ENCODE measurements at places on chromosomes 6 and 20.
A peak's percentile ranks its signal among the peaks of the same experiment; 100 is the strongest.

DNA sequence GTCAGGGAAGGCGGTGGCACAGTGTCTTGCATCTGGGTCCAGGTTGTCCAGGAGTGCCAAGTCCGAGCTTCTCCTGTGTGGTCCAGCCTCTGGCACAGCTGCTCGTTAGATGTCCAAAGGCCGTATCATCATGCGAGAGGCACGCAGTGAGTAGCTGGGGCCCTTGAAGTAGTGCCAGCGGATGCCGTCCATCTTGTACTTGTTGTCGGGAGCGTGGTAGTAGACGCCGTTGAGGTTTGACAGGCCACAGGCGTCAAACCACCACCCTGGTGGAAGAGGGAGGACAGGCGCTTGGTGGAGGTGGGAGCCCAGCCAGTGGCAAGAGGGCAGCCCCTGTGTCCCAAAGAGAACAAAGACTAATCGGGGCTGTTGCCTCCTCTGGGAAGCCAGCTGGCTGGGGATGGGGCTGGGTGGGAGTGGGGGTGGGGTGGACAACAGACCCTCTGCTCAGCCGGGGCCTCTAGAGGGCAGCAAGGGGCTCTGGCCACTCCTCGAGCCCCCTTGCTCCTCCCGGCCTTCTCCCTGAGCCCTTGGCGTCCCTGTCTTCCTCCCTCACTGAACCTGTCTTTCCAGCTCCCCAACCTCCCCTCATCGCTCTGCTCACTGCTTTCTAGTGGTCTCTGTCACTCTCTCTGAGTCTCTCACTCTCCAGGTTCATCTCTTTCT, 39.5 kb downstream of the FAM110A start:
- no peak for DNase-seq

DNA sequence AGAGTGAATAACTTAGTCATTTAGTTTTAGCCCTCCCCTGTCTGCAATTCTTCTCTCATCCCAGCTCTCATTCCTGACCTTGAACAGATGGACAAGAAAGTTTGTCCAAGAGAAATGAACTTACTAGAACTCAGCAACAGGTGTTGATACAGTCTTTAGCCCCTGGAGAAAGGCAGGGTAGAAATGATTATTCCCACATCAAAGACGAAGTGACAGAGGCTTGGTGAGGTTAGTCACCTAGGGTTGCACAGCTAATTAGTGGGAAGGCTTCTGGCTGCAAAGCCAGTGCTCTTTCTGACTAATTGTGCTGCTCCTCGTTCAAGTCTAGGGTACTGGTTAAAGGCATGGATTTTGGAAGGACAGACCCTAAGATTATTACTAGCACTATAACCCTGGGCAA, 4.5 kb downstream of the ZDHHC14 start:
- no peak for DNase-seq

- no peak for DNase-seq
Measured at GRCh38 chr6:106163966-106164877, 78.1 kb downstream of the PRDM1 start.

DNA sequence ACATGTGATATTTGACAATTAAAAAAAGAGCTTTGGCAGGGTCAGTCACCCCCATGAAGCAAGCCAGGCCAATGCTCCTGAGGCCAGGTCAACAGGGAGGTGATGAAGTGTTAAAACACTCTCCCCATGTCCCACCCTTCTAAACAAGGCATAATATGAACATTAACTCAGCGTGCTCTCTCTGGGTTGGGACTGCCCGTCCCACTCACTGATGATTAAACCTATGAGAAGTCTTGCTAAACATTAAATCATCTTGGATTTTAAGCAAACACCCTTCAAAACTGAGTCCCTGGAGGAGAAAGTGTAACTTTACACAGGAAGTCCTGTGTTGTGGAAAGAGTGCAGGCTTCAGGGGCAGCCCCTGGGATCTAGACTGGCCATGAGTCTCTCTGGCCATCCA, 558.5 kb downstream of the CD83 start:
- no peak for DNase-seq

GRCh38 chr6:45791211-45792168, 224.2 kb downstream of the CLIC5 start:
- DNase-seq = peak; percentile 40

- DNase-seq = no peak
Measured at GRCh38 chr6:146345598-146345997, 198.0 kb upstream of the RAB32 start.

- no peak for DNase-seq
Measured at GRCh38 chr6:13287104-13287503, 41.2 kb downstream of the TBC1D7 start.

GRCh38 chr20:63368151-63368550, 7.0 kb upstream of the CHRNA4 start:
- DNase-seq = no peak

DNA sequence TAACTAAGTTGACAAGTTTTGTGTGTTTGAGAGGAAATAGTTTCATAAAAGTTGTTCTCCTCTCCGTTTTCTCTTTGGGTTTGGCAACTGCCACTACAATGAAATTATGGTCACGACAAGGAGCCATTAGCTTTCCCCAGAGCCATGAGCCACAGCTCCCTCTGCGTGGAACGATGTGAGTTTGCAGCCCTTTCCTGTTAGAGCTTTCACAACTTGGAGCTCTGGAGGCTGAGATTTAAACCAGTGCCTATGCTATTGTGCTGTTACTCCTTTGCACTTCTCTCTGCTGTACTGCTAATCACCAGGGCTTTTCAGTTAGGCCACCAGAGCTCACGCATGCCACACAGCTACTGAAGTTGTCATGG, 29.3 kb upstream of the TXNDC5 start:
- no peak for DNase-seq

DNA sequence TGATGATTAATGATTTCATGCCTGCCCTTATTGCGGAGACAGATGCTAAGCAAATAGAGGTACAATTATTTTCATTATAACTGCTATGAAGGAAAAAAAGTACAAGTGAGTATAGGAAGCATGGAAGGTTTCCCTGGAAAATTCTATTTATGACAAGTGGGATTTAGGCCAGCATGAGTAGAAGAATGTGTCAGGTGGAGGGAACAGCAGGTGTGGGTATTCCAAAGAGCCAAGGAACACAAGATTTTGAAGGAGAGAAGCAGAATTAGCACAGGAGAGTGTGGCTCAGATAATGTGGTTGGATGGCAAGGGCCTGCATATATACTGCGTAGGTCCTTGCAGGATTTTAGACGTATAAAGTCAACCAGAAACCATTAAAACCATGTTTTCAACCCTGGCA, 11.4 kb downstream of the PLCB1 start:
- no peak for DNase-seq

DNA sequence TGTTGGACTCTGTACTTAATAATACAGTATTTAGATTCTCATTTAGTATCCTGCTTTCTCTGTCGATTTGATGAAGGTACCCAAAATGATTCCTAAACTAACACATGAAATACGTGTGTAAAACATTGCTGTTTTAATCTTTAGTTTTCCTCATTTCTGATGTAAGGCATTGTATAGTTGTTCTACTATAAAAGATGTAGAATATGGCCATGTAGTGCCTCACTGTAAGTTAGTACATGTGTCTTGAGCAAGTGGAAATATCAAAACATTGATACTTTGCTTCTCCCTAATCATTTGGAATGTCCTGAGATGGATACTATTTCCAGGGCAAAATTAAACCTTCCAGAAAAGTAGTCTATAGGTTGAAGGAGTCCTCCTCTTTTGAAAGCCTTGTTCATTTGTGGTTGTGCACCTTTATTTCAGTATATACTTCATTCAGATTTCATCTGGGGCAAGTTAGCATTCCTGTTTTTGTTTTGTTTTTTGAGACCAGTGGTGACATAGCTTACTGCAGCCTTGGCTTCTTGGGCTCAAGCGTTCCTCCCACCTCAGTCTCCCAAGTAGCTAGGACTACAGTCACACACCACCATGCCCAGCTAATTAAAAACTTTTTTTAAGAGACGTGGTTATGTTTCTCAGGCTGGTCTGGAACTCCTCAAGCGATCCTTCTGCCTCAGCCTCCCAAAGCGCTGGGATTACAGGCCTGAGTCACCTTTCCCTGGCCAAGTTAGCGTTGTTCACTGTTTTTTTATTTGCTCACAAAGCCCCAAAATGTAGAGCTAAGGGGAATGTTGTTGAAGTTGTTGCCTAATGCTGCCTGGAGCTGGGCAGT, 11.6 kb downstream of the SRSF3 start:
- DNase-seq = no peak

- DNase-seq = no peak
Measured at GRCh38 chr6:2616811-2617210, 133.9 kb downstream of the MYLK4 start.

DNA sequence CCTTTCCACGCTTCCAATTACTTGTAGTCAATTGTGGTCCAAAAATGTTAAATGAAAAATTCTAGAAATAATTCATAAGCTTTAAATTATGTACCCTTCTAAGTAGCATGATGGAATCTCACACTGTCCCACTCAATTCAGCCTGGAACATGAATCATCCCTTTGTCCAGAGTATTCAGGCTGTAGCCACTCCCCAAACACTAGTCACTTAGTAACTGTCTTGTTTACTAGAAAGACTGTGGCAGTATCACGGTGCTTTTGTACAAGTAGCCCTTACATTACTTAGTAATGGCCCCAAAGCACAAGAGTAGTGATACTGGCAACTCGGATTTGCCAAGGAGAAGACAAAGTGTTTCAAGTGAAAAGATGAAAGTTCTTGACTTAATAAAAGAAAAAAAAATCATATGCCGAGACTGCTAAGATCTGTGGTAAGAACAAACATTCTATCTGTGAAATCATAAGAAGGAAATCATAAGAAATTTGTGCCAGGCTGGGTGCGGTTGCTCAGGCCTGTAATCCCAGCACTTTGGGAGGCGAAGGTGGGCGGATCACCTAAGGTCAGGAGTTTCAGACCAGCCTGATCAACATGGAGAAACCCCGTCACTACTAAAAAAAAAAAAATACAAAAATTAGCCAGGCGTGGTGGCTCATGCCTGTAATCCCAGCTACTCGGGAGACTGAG, 168.5 kb upstream of the SIM1 start:
- peak; percentile 31 for DNase-seq

- DNase-seq = no peak
Measured at GRCh38 chr6:3997177-3997770, 81.7 kb downstream of the FAM217A start.

DNA sequence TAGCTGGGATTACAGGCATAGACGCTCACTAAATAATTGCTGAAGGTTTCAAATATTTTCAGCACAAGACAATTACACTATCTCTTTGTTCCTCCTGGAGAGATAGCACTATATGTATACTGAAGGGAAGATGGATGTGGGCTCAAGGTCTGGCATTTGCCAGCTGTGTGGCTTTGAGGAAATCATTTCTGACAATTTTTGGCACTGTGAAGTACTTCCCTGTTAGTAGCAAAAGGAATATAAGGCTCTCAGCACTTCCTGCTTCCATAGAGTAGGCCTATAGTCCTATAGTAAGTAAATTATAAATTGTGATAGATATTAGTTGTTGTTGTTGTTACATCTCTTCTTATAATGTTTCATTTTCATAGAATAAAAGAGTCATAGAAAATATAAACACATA, 271.1 kb downstream of the SAMD5 start:
- no peak for DNase-seq

- DNase-seq = no peak
Measured at GRCh38 chr6:95143408-95144180, 433.7 kb upstream of the MANEA start.

- DNase-seq = no peak
Measured at GRCh38 chr20:571754-572441, 28.3 kb upstream of the CSNK2A1 start.

- DNase-seq = peak; percentile 43
Measured at GRCh38 chr6:52517502-52518278, 59.2 kb downstream of the TRAM2 start.

GRCh38 chr6:92024881-92025280, 1394.5 kb downstream of the EPHA7 start:
- no peak for DNase-seq

- no peak for DNase-seq
Measured at GRCh38 chr6:105740946-105741645, 338.2 kb upstream of the PREP start.

DNA sequence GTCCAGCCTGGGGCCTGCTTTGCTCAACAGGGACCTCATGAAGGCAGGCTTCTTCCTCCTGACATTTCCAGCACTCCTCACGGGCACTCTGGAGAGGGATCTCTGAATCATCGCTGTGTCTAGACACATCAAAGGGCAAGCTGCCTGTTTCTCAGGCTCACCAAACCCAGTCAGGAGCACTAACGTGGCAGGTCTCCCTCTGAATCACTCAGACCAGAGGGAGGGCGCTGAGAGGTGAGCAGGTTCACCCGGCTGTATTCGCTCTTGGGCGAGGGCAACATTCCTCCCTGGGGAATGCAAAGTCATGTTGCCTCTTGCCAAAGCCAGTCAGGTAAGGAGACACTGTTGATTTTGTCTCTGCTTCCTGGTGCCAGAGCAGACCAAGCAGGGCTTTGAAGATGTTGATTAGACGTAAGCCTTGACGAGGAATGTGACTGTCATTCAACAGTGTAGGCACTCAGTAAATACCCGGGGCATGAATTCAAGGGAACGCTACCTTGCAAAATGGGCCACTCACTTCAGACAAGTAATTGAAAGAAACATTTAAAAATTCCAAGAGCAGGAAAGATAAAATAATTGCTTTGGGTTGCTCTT, 50.1 kb downstream of the CYP24A1 start:
- DNase-seq = peak; percentile 100

DNA sequence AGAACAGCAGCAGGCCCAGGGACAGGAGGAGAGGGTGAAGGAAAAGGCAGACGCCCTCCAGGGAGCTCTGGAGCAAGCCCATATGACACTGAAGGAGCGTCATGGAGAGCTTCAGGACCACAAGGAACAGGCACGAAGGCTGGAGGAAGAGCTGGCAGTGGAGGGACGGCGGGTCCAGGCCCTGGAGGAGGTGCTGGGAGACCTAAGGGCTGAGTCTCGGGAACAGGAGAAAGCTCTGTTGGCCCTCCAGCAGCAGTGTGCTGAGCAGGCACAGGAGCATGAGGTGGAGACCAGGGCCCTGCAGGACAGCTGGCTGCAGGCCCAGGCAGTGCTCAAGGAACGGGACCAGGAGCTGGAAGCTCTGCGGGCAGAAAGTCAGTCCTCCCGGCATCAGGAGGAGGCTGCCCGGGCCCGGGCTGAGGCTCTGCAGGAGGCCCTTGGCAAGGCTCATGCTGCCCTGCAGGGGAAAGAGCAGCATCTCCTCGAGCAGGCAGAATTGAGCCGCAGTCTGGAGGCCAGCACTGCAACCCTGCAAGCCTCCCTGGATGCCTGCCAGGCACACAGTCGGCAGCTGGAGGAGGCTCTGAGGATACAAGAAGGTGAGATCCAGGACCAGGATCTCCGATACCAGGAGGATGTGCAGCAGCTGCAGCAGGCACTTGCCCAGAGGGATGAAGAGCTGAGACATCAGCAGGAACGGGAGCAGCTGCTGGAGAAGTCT, 25.5 kb downstream of the C20orf173 start:
- no peak for DNase-seq

- DNase-seq = no peak
Measured at GRCh38 chr6:81517455-81517854, 235.0 kb downstream of the TENT5A start.

GRCh38 chr20:49808753-49809152, 3.9 kb upstream of the SLC9A8 start:
- DNase-seq = no peak

GRCh38 chr20:54650052-54650719, 174.8 kb downstream of the DOK5 start:
- DNase-seq = no peak

GRCh38 chr20:40449974-40450616, 238.9 kb downstream of the MAFB start:
- no peak for DNase-seq
